ENCODE measurements at places on chromosomes 7 and 10.

GRCh38 chr10:61332581-61332980 lies 120.6 kb downstream of the TMEM26 start:
- no peak for DNase-seq
- H3K4me3 ChIP-seq: no peak overlapping the region

- H3K4me1 ChIP-seq: peaks cover 4% of the 10 kb centered on the region
- H3K27me3 ChIP-seq: no peaks in the 10 kb centered on the region
- no peak overlapping the region for H3K27ac ChIP-seq
- no peak overlapping the region for H3K4me3 ChIP-seq
Observed at GRCh38 chr7:78510580-78511188, 712.1 kb downstream of the PHTF2 start.

DNA sequence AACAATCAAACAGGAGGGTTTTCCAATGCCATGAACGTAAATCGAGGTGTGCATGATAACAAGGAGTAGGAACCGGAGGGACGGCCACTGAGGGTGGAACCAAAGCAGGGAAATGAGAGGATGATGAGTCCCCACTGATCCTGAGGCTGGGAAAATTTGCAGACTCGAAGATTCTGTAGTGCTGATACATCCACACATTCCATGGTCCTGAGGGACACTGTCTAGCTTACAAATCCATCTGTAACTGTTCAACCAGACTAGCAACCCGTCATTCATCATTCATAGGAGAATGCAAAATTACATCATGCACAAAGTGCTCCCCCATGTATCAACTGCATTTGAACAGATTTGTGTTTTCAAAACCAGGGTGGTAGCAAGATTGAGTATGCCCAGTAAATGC lies 189.7 kb downstream of the PTPRN2 start:
- H3K4me1 ChIP-seq: peaks cover 3% of the 10 kb centered on the region
- no peak for DNase-seq
- no peak overlapping the region for H3K4me3 ChIP-seq

GRCh38 chr10:117005527-117006055 lies 604 bp upstream of the SHTN1 start:
- peak overlapping the region; percentile 84 for H3K4me3 ChIP-seq
- DNase-seq: no peak
- no peaks in the 10 kb centered on the region for H3K4me1 ChIP-seq

- no peaks in the 10 kb centered on the region for H3K4me1 ChIP-seq
- H3K27me3 ChIP-seq: peaks cover 5% of the 10 kb centered on the region
- no peak for DNase-seq
- no peak overlapping the region for H3K4me3 ChIP-seq
- no peak overlapping the region for H3K27ac ChIP-seq
Observed at GRCh38 chr10:15461353-15462108, 90.4 kb upstream of the FAM171A1 start.

DNA sequence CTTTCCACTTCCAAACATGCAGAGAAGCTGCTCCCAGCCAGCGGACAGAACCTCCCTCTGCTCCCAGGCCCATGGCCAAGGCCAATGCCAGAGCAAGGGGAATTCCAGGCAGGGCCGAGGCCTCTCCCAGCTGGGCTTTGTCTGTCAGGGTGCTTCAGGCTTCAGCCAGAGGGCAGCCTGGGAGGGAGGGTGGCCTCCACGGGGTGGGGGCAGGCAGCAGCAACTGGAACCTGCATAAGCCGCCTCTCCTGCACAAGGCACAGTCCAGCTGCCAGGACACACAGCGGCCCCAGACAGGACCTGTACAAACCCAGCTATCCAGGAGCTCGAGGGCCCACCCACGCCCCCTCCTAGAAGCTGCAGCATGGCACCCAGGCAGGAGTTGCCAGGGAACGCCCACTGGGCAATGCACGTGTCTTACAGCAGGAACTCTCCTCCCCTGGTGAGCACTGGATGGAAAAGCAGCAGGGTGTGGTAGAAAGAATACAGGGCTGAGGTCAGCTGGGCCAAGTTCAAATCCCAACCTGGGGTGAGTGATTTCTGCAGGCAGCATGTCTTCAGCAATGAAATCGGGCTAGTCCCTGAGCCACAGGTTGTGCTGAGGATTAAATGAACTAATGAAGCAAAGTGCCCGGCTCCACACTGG lies 7.6 kb downstream of the FAM53B start:
- no peak overlapping the region for H3K27ac ChIP-seq
- H3K27me3 ChIP-seq: no peaks in the 10 kb centered on the region
- no peak for DNase-seq
- peaks cover 20% of the 10 kb centered on the region for H3K4me1 ChIP-seq
- H3K4me3 ChIP-seq: no peak overlapping the region

DNA sequence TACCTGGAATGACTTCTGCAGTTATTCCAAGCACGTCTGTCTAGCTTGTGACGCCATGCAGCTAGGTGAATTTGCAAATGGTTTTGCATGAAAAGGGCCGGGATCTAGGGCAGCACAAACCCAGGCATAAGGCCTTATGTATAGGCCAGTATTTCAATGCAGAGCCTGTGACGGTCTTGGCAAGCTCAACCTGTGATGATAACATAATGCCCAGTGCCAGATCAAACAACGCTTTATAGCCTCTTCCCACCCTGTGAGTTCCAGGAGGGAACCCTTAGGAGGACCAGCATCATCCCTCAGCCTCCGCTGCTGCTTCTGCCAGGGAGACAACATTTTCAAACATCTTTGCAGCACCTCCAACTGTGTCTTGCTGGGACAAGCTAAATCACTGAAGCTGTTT lies 390.7 kb downstream of the INHBA start:
- H3K27ac ChIP-seq: no peak overlapping the region
- no peak overlapping the region for H3K4me3 ChIP-seq
- H3K36me3 ChIP-seq: no peaks in the 10 kb centered on the region
- no peaks in the 10 kb centered on the region for H3K27me3 ChIP-seq
- peaks cover 5% of the 10 kb centered on the region for H3K4me1 ChIP-seq

- no peaks in the 10 kb centered on the region for H3K36me3 ChIP-seq
- DNase-seq: no peak
- H3K4me3 ChIP-seq: no peak overlapping the region
- no peaks in the 10 kb centered on the region for H3K4me1 ChIP-seq
- no peaks in the 10 kb centered on the region for H3K27me3 ChIP-seq
- no peak overlapping the region for H3K27ac ChIP-seq
Observed at GRCh38 chr7:122068999-122069398, 75.0 kb downstream of the AASS start.

DNA sequence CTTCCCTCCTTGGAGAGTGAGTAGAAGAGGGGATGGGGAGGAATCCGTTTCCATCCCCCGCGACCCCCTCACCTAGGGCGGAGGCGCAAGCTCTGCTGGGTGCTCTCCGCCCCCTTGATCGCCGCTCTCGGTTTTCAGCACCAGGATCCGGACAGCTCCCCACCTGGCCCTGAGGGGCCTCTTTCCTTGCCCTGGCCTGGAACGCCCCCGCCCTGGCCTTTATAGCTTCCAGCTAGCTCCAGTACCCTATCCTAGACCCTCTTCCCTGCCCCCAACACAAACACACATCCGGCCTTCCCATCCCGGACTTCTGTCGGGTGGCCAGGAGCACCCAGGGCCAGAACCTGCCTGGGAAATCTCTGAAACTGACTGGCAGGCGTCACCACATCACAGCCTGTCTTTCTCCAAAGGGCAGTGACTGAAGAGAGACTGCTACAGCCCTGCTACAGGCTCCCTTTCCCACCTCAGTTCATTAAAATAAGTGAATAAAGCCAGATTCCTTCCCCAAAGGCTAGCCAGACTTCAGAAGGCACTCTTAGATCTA lies 72.3 kb upstream of the LEP start:
- H3K4me1 ChIP-seq: peaks cover 28% of the 10 kb centered on the region
- H3K4me3 ChIP-seq: peak overlapping the region; percentile 31
- H3K27me3 ChIP-seq: peaks cover 37% of the 10 kb centered on the region
- peak; percentile 51 for DNase-seq

DNA sequence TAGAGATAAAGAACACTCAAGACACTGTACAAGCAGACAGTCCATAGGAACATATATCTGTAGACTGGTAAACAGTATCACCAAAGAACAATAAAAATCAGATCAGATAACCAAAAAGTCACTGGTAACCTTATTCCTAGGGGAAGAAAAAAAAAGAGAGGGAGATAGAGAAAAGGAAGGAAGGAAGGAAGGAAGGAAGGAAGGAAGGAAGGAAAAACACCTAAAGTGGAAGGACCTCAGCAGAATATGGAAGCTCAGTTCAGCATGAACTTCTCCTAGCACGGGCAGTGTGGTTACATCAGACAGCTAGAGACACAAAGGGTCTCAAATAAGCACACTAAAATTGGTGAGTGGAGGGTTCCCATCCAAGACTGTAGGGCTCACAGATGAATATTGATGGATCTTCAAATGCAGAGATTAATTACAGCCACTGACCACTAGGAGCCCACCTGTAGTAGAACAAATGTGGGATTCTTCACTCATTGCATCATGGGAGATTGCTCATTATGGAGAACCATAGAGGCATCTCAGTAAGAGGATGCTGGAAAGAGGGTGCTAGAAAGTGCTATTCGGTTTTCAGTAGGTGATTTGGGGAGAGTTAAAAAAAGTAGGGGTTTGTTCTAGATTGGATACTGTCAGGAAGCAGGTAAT lies 293.4 kb upstream of the C7orf33 start:
- no peaks in the 10 kb centered on the region for H3K27me3 ChIP-seq
- no peak overlapping the region for H3K4me3 ChIP-seq
- no peaks in the 10 kb centered on the region for H3K36me3 ChIP-seq
- H3K4me1 ChIP-seq: no peaks in the 10 kb centered on the region
- H3K27ac ChIP-seq: no peak overlapping the region
- DNase-seq: no peak

DNA sequence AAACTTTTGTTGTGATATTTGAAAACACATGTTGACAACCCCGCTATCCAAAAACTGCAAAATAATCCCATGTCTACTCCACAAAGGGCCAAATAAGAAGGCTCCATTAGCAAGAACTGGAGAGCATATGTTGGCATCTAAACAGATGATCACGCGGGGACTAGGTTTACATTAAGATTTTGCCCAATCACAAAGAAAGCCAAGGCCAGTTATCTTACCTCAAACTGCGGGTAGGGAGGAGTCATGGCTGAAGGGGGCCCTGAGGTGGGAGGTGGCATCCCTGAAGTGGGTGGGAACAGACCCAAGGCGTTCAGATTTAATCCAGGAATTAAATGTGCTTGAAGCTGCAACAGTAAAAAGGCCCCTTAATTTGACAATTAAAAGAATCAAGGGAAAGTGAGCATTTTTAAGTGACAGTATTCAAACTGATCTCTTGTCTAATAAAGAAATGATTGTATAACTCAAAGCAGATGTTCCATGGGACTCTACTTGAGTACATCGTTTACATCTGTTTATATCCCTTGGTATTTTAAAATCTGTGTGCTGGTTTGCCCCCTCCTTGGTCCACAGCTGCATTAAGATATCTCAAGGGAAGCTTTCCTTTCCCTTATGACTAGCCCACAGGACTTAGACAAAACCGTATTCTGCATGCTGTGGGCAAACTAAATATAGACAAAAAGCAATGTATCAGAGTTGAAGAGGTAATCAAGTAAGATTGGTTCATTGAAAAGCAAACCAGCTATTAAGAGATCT lies 42.9 kb downstream of the MALSU1 start:
- H3K36me3 ChIP-seq: peaks cover 92% of the 10 kb centered on the region
- no peak for DNase-seq
- H3K27me3 ChIP-seq: no peaks in the 10 kb centered on the region
- H3K4me1 ChIP-seq: no peaks in the 10 kb centered on the region

DNA sequence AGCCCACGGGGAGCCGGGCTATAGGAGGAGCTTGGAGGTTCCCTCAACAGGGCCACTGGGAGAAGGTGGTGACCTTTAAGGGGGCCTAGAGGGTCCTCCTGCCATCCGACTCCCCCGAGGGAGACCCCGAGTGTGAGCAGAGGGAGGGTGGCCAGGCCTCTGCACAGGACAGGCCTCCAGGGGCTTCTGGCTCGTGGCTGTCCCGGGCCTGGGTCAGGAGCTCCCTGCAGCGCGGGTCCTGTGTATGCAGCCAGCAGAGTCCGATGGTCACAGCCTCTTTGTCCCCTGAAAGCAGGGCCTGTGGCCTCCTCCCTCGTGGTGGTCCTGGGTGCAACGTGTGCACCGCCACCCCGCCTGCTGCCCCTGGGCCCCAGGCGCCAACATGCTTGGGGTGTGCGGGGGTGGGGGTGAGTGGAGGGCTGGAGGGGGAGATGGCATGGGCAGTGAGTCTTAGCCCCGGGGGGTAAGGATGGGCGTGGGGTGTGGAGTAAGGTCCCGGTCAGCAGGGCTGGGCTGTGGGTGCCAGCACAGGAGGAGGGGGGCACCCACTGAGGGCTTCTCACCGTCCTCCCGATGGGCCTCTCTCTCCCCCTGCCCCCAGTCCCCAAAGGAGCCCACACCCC lies 27.1 kb downstream of the UNCX start:
- no peaks in the 10 kb centered on the region for H3K36me3 ChIP-seq
- no peak for DNase-seq
- peaks cover 5% of the 10 kb centered on the region for H3K4me1 ChIP-seq

- DNase-seq: no peak
- peak overlapping the region; percentile 66 for H3K4me3 ChIP-seq
- no peaks in the 10 kb centered on the region for H3K27me3 ChIP-seq
- no peaks in the 10 kb centered on the region for H3K36me3 ChIP-seq
Observed at GRCh38 chr10:21524526-21525366, 736 bp downstream of the SKIDA1 start.

GRCh38 chr10:27223964-27224363 lies 16.6 kb downstream of the ACBD5 start:
- H3K27me3 ChIP-seq: no peaks in the 10 kb centered on the region
- peaks cover 5% of the 10 kb centered on the region for H3K36me3 ChIP-seq
- no peak overlapping the region for H3K27ac ChIP-seq
- H3K4me1 ChIP-seq: no peaks in the 10 kb centered on the region
- no peak overlapping the region for H3K4me3 ChIP-seq
- no peak for DNase-seq

DNA sequence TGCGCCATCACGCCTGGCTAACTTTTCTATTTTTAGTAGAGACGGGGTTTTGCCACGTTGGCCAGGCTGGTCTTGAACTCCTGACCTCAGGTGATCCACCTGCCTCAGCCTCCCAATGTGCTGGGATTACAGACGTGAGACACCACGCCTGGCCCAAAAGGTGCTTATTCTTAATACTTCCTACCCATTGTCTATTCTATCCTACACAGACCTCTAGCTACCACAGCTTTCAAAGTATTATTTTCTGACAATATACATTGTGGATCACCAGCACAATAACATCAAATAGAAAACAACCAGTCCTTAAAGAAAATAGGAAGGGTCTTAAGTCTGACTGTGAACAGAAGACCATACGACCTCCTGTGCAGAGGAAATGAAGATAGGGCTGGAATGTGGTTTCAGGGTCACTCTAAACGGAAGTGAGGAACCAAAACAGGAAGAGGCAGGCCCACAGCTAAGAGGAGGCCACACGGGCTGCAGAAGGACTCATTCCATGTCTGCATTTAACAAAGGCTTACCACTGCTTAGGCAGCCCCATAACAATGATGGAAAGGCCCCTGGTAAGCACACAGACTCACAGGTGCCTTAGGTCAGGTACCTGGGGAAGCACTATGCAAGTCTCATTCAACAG lies 115.2 kb downstream of the ZFAND4 start:
- H3K36me3 ChIP-seq: no peaks in the 10 kb centered on the region
- no peak overlapping the region for H3K27ac ChIP-seq
- DNase-seq: no peak
- H3K4me3 ChIP-seq: no peak overlapping the region

GRCh38 chr10:51074238-51075028 lies at the start of gene PRKG1:
Gene PRKG1 (plus strand): TSS chr10:51074487.
- H3K4me1 ChIP-seq: no peaks in the 10 kb centered on the region
- 0 out of 2 replicates have a peak, but pooled peaks cover 2% of the 10 kb centered on the region for H3K27me3 ChIP-seq
- H3K4me3 ChIP-seq: peak within 1 kb of the TSS; percentile 88
- no peaks in the 10 kb centered on the region for H3K36me3 ChIP-seq
- H3K27ac ChIP-seq: peak within 1 kb of the TSS; percentile 66
